ENCODE measurements at places on chromosomes 7 and 10.

- DNase-seq, result no peak
Measured at GRCh38 chr10:49081547-49082275, 33.6 kb downstream of the VSTM4 start.

- no peak for DNase-seq
Measured at GRCh38 chr7:42479452-42479815, 242.4 kb upstream of the GLI3 start.

- no peak for DNase-seq
Measured at GRCh38 chr7:84510505-84510904, 315.9 kb upstream of the SEMA3A start.

DNA sequence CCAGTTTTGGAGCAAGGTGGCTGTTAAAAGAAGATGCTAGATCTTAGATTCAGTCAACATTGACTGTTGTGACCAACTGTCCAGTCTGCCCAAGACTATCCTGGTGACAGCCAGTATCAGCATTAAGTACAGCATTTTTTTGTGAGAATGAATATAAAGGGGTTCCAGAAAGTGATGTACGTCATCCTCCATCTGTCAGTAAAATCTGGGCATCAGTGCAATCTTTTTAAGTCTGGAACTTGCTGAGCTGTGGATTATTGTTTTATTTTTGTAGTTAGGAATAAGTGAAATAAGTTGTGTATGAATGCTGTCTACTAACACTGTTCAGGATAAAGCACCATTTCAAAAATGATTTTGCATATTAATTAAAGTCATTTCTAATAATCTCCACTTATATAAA lies 1020.0 kb upstream of the GHITM start:
- no peak for DNase-seq

- no peak for DNase-seq
Measured at GRCh38 chr10:79270466-79271246, 76.6 kb upstream of the PPIF start.

DNA sequence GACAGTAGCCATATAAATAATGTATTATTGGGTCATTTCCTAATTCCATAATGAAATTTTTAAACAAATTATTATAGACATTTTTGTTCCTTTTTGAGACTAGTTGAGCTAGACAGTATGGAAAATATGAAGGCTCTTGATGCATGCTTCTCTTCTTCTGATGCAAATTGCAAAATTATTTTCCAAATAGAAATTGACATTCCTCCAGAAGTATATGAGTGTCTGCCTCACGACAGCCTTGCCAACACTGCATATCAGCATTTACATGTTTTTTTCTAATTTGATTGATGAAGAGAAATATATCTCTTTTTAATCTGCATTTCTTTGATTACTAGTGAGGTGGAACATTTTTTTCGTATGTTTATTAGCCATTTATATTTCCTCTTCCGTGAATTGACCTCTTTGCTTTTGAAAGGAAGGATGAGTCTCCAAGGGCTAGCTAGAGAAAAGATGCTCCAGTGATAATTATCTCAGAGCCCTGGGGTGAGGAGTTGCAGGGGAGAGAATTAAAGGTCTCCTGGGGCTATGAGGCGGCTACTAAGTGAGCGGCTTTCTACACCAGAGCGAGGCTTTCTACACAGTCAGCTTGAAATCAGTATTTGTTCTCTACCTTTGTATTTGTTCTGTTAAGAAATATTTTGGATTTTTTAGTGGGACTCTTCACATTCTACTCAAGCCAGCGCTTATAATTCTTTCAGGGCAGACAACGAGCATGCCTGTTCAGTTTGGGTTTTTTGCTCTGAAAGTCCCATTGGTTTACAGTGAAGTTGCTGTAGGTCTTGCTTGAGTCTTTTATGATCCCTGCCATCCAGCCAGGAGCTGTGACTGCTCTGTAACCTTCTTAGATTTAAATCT lies 712.2 kb upstream of the GALNT17 start:
- no peak for DNase-seq

DNA sequence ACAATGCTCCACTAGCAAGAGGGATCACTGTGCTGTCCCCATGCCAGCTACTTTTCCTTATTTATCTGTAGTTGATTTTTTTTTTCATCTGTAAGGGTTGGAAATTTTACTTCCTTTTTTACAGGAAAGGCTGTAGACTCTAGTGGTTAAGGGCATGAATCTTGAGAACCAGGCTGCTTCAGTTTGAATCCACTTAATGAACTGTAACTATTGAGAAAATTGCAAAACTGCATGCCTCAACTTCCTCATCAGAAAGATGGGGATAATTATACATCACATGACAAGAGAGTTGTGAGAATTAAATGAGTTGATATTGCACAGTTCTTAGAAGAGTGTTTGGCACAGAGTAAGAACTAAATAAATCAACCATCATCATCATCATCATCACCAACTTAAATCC lies 106.4 kb upstream of the GSDME start:
- DNase-seq, result no peak

- DNase-seq, result no peak
Measured at GRCh38 chr10:8778713-8779112, 724.2 kb downstream of the GATA3 start.
